Subcutaneous adipose tissue (tissue), 4 donors: ENCODE measurements at places on chromosomes 5 and 9. TPM values are rescaled to one million over a fixed set of nuclear protein-coding genes. Genes with fewer than 3 reads are reported as not detected.

FCN2 gene
- total RNA-seq, result 3.5 TPM

TNFSF15 gene
- not detected for total RNA-seq

PFN3 gene
- total RNA-seq, result not detected

SLC6A19 gene
- not detected for total RNA-seq

CNTNAP3 gene
- 4.6 TPM for total RNA-seq

LAMC3 gene
- total RNA-seq, result 1.3 TPM

MFAP3 gene
- total RNA-seq, result 56.4 TPM

FBXW11 gene
- total RNA-seq, result 66.1 TPM

ARL14EPL gene
- not detected for total RNA-seq

GMCL2 gene
- total RNA-seq, result not detected

IL13 gene
- not detected for total RNA-seq

DBH gene
- total RNA-seq, result not detected

PDE6A gene
- total RNA-seq, result not detected
